Stimulated activated CD4-positive, alpha-beta T cell treated with anti-CD3 and anti-CD28 coated beads, Interleukin-15, amount 100 ng/mL, for 1 hour (primary cell): ENCODE measurements at places on chromosomes 7 and 10.

- no peak for DNase-seq
Observed at GRCh38 chr10:5416981-5417380, 4.6 kb downstream of the NET1 start.

GRCh38 chr7:69568266-69568665 is 30.0 kb upstream of the AUTS2 start:
- no peak for DNase-seq

DNA sequence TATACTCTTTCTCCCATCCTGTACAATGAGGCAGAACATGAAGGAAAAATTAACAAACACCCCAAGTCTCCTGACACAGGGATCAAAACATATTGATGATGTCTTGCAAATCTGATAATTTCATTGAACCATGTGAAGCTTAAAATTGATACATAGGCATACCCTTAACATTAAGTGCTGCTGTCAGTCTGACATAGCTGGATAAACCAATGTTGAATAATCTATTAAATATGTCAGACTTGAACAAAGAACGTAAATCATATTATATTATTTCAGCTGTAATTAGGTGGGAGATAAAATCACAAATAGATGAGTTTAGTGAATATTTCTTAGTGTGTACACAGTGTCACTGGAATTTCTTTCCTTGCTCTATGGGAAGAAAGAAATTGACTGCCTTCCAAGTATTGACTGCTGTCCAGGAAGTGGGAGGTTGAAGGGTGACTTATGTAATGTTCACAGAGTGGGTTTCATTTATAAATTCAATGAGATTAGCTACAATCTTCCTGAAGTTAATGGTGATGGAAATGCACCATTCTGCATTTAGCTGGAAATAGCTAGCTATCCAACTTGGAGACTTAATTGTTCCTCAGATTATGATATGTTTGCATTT is 170.8 kb downstream of the AUTS2 start:
- no peak for DNase-seq

DNA sequence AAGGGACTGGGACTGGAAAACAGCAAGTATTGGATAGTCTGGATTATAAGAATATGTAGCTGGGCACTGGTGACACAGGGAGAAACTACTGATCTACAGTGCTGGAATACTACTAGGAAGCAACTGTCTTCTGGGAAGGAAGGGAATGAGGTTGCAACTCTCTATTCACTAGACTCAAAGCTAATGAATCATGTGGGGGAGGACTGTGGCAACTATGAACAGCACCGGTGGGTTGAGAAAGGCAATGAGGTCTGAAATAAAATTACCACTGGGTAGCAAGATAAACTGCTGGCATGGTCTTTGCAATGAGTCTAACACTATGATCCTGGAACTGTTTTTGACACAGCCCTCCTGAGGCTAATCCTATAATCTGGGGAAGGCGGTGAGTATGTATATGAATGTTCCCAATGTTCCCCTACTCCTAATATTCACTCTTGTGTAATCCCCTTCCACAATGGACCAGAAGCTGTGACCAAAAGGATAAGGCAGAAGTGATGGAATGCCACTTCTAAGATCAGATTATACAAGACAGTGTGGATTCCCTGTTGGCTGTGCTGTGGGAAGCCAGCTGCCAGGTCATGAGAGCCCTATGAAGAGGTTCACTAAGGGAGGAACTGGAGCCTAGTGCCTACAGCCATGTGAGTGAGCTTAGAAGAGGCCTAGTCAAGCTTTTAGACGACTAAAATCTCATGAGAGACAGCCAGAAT is 101.3 kb upstream of the DNAJB12 start:
- no peak for DNase-seq

GRCh38 chr7:84686373-84686772 is 491.8 kb upstream of the SEMA3A start:
- no peak for DNase-seq

DNA sequence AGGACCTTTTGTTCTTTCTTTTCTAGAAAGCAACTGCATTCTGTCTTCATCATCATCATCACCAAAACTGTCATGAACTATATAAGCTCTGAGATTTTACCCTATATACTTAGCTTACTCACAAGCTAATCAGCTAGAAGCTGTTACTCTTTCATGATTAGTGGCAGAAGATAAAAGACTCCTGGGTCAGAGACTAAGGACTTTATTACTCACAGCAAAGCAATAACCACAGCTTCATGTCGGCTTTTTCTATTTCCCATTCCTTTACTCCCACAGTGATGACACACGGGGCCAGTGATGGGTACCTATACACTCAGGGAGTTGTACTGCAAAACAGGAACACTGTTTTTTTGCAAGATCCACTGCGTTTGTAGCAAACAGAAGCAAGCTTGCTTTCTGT is 8.4 kb upstream of the C10orf88 start:
- DNase-seq: no peak

- DNase-seq: no peak
Observed at GRCh38 chr10:12825260-12825849, 176.2 kb downstream of the CCDC3 start.

DNA sequence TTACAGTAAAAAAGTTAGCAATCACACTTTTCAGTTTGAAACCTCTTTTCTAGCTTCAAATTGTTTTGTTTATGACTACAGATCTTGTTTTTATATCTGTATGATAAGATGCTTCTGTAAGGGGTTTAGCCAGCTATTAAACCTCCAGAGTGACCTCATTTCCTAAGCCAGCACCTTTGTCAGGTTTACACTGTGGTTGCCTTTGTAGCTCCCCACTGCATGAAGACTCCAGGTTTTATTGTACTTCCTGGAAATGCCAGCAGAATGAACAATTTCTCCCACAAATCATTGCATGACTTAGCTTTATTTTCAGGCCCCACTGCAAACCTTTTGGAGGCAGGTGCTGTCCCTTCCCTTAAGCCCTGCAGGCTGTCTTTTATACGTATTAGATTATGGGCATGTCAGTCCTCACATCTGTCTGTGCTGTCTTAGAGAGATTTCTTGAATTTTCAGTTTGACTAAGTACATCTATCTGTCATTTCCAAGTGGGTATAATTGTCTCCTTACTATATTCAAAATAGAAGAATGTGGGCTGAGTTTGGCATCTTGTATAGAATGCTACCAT is 8.2 kb upstream of the AGR3 start:
- no peak for DNase-seq
